Posterior vena cava (tissue), 2 donors: ENCODE measurements at places on chromosomes 13 and 19.

DNA sequence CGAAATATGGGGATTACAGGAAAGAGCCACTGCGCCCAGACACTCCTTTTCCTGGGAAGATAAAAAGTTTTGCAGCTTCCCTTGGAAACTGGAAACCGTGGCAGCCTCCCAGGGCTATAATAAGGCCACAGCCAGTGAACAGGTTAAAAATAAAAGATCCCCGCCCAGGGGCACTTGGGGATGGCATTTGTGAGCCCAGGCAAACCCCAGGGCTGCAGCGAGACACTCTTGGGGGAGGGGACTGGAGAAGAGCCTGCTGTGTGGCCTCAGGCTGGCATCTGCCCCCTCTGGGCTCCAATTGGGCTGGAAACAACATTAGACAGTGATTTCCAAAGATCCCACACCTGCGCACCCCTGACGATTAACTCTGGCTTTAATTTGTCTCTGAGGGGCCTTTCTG, 11.2 kb downstream of the FEM1A start:
- DNase-seq = no peak

GRCh38 chr19:16895467-16896145, 6.8 kb downstream of the F2RL3 start:
- no peak for DNase-seq

DNA sequence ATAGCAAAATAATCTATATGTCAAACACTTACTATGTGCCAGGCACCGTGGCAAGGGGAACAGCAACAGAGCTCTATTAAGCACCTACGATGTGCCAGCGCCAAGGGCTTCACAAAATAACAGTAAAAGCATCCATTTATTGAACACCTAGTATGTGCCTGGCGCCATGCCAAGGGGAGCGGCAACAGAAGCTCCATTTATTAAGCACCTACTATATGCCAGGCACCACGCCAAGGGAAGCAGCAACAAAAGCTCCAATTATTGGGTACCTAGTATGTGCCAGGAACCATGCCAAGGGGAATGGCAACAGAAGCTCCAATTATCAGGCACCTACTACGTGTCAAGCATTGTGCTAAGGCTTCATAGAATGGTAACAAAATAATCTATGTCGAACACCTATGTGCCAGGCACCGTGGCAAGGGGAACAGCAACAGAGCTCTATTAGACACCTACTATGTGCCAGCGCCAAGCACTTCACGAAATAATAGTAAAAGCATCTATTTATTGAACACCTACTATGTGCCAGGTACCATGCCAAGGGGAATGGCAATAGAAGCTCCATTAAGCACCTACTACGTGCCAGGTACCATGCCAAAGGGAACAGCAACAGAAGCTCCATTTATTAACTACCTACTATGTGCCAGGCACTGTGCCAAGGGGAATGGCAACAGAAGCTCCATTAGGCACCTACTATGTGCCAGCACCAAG, 107.7 kb downstream of the PTPRS start:
- DNase-seq = no peak

DNA sequence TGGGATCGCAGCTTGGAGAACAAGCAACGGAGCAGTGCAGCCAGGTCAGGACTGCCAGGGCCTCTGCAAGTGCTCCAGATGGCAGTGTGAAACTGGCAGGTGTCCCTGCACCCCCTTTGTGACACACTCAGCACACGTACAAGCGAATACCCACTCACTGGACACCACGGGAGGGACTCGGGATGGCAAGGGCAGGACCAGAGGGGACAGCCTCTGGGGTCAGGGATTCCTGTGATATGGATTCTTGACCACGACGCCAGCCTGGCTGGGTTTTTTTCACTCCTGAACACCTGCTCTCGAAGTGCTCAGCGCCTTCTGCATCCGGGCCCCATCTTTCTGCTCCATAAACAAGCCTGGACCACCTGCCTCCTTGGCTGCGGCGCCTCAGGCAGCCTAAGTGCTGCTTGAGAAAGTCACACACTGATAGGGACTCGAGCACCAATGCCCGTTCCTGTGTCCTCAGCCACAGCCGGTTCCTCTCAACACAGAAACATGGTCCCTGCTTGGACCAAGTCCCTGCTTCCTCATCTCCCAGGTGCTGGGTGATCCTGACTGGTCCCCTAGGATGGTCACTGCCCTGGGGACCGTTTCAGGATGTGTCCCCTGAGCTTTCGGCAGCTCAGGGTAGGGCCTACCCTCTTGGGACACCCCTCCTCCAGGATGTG, 22.0 kb downstream of the ELAVL1 start:
- DNase-seq = no peak
